ENCODE measurements at places on chromosomes 3 and 15.
A peak's percentile ranks its signal among the peaks of the same experiment; 100 is the strongest.

DNA sequence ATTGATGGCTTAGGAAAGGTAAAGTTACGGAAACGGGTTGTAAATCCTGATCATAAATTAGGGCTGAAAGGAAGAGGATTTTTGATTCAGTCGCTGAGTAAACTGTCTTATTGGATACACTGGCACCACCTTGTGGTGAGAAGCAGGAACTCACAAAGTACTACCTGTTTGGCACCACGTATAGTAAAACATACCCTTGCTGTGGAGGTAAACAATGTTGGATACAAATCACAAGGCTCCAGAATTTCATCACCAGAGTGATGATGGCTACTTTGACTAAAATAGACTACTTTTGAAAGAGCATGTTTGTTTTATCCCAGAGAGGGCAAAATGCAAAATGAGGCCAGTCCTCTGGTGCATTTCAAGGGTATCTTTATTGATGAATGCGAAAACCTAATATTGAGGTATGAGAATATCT, 216.9 kb downstream of the IGSF11 start:
- DNase-seq: peak; percentile 60

DNA sequence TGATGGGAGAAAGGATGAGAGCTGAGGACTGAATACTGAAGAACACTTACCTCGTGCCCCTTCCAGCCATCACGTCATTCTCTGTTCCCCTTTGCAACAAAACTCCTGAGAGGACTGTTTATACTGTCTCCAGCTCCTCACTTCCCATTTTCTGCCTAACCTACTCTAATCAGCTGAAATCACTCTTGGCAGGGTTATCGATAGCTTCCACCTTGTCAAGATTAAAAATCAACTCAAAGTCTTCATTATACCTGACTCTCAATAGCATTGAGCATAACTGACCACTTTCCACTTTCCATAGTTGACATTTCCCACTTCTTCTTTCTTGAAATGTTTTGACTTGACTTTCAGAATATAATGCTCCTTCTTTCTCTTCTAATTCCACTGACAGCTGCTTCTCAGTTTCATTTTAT, 4.3 kb downstream of the BTBD1 start:
- no peak for DNase-seq

GRCh38 chr3:174098746-174099145, 701.2 kb downstream of the NLGN1 start:
- DNase-seq: no peak

DNA sequence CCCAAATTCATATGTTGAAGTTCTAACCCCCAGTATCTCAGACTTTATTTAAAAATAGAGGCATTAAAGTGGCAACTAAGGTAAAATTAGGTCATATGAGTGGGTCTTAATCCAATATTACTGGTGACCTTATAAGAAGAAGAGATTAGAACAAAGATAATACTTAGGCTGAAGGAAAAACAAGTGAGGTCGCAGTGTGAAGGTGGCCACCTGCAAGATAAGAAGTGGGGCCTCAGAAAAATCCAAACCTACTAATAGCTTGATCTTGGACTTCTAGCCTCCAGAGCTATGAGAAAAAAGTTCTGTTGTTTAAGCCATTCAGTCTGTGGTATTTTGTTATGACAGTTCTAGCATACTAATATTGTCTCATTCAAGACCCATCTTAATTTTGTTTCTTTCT, 159.9 kb upstream of the PEX5L start:
- no peak for DNase-seq

DNA sequence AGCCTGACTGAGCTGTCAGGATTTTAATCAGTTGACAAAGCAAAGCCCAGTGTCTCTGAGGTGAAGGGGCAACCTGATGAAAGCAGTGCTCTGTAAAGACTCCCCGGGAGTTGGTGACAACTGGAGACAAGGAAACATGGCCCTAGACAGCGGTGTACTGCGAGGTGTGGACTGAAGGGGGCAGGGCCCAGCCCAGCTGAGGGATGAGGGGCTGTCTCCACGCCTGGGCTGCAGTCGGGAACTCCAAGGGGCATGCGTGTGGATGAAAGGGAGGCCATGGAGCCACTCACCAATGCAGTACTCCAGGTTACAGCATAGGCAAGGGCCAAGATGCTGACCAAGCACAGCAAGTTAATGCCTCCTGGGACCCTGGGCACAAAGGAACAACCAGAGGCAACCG, 45.1 kb downstream of the SCAP start:
- no peak for DNase-seq

- peak; percentile 16 for DNase-seq
Measured at GRCh38 chr3:59411694-59412093, 361.9 kb upstream of the CFAP20DC start.

GRCh38 chr3:25287291-25287884, 140.7 kb upstream of the RARB start:
- DNase-seq: no peak

DNA sequence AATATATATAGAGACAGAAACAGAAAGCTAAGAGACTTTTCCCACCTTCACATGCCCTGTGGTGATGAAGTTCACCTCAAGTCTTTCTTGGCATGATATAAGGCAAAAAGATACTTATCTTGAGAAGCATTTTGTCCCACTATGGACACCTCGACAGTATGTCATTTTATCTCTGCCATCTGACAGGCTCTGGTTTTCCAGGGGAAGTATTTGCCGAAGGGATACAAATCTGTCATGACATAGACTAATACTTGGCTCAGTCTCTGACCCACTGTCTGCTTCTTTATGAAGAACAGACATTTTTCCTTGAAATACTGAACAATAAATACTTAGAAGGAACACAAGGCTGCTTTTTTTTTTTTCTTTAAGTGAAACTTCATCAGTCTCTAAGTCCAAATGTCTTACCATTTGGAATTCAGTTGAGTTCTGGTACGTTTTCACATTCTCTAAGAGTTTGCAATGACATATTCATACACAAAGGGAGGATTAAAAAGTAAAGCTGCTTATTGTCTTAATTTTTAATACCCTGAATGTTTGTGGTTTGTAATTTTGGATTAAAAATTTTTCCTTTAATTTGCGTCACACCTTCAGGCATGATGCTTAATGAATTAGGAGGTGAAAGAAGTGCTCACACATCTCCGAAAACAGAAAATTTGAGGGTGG, 87.8 kb upstream of the LMOD3 start:
- no peak for DNase-seq

GRCh38 chr15:75069301-75069925, 46.0 kb downstream of the PPCDC start:
- DNase-seq: no peak

GRCh38 chr3:1616744-1617143, 481.9 kb upstream of the CNTN4 start:
- peak; percentile 2 for DNase-seq

GRCh38 chr3:104176706-104177105, 1190.0 kb upstream of the ALCAM start:
- DNase-seq: peak; percentile 2

- peak; percentile 97 for DNase-seq
Measured at GRCh38 chr3:16174389-16174788, at the start of gene GALNT15. TSS of gene GALNT15 (plus strand) at chr3:16174680. CDS start at chr3:16175152, 472 bp downstream.

GRCh38 chr15:52100807-52101442, 11.7 kb downstream of the BCL2L10 start:
- peak; percentile 92 for DNase-seq

DNA sequence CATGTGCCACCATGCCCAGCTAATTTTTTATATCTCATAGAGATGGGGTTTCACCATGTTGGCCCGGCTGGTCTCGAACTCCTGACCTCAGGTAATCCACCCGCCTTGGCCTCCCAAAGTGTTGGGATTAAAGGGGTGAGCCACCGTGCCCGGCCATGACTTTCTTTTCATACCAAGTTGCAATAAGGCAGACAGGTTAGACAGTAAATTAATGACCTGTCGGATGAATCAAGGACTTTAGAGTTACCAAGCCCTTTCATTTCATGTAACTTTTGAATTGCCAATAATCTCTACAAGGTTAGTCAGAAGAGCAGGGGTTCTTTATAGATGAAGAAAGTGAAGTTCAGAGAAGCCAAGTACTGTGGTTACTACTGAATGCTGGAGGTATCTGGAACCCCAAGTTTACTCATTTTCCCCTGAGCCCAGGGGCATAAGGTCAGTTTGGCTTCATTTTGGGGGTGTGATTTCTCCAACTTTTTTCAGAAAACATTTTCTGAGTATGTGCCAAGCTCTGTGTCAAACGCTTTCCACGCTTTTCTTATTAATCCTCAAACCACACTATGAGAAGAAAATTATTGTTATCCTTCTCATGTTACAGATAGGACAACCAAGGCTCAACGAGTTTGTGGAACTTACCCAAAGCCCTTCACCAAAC, 11.9 kb downstream of the PRICKLE2 start:
- DNase-seq: no peak
